ENCODE measurements at places on chromosomes 12 and 14. TPM values are rescaled to one million over a fixed set of nuclear protein-coding genes. Genes with fewer than 3 reads are reported as not detected.

ERO1A gene
- total RNA-seq: 90.6 TPM

DHH gene
- total RNA-seq: 0.17 TPM

CIT gene
- 1.6 TPM for total RNA-seq

BICDL1 gene
- total RNA-seq: 146 TPM

TDRD9 gene
- total RNA-seq: 1.0 TPM

TIMELESS gene
- total RNA-seq: 5.1 TPM

SERPINA1 gene
- total RNA-seq: 3.5 TPM

PZP gene
- not detected for total RNA-seq
